Stimulated activated CD4-positive, alpha-beta T cell treated with anti-CD3 and anti-CD28 coated beads, TNF-alpha, amount 100 ng/mL, for 1 hour (primary cell): ENCODE measurements at places on chromosomes 1 and 21.

DNA sequence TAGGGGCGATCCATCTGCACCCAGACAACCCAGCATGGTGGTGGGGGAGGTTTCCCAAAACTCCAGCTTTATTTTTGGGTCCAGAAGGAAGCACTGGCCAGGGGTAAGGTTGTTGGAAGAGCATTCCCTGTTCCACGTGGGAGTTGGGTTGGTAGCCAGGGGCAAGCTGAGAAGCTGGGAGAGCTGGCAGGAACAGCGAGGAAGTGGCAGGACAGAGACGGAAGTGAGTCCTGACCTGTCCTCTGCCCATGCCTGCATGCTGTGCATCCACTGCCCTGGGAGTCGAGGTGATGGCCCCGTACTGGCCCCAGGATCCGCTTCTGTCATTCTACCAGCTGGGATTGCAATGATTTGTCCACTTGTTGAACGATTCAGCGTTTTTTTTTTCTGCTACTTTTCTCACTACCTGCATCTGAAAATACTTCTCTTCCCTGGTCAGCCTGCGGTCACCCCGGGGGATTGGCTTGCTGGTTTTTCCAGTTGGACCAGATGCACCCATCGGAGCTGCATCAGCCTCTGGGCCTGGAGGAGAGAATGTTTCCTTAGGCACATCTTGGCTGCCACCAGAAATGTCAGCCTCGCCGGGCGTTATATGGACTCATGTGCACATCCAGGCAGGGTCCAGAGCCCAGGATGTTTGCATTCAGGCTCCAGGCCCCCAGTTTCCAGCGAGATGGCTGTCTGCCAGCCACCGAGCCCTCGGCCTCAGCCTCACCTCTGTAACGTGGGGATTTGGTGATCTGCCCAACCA is 28.3 kb upstream of the TMPRSS2 start:
- DNase-seq, result no peak

DNA sequence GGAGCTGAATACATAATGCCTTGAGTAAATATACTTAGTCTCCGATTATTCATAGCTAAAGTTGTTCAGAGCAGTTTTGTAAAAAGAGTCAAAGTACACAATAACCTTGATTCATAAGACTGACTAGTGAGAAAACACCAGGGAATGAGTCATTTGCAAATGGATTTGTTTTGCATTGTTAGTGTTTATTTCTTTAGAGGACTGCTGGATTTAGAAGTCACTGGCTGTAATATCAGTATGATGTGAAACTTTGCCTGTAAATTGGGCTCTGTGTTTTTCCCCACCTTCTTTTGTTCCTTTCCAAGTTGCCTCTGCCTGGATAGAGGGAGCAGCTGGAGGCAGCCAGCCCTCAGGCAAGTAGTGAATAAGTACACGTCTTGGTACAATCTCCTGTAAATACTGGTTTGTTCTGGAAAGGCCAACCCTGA is 474.7 kb downstream of the NUF2 start:
- DNase-seq, result no peak

DNA sequence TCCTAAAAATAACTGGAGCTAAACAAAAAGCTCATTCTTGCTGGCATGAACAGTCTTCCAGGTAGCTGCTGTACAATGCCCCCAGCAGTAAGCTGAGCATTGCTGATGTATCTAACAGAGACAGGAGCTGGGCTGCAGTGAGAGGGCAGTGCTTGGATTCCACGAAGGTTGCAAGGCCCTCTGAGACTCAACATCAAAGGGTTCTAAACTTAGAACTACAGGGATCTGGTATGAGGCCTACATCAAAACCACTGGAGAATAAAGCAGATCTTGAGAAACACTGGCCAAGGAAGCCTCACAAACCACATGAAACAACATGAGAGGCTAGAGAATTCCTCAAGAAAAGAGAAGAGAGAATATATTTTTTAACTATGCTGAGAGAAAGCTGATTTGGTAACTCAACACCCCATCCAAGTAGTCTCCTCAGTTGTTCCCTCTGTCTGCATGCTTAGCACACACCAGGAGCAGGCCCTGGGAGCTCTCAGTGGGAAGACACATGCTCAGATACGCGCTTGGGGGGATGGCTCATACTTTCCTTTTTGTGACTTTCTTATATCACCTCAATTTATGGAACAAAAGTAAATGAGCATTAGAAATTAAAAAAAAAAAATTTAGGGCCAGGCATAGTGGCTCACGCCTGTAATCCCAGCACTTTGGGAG is 27.7 kb downstream of the DSTYK start:
- no peak for DNase-seq

DNA sequence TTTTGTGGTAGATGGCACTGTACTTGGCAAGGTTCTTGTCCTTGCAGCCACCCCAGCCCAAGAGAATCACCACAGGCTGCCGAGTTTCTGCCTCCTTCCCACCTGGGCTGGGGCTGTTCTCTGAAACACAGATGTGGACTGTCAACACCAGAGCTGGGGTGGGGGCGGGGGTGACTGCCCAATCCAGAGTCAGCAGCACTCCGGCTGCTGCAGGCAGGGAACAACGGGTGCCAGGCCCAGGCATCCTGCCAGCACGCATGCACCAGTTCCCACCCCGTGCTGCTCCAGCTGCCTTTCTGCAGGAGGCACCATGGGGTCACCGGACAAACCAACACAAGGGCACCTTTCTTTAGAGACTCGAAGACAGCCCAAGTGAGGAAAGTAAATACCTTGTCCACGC is 14.1 kb downstream of the TMEM53 start:
- no peak for DNase-seq

DNA sequence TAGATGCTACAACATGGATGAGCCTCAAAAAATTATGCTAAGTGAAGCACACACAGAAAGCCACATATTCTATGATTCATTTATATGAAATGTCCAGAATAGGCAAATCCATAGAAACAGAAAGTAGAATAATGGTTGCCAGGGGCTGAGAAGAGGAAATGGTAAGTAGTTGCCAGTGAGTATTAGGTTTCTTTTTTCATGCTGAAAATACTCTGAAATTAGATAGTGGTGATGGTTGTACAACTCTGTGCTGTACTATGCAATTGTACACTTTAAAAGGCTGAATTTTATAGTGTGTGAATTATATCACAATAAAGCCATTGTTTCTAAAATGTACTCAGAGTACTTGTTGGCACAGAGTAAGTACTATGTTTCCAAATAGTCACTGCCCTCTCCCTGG is 15.5 kb upstream of the GFI1 start:
- DNase-seq, result no peak

DNA sequence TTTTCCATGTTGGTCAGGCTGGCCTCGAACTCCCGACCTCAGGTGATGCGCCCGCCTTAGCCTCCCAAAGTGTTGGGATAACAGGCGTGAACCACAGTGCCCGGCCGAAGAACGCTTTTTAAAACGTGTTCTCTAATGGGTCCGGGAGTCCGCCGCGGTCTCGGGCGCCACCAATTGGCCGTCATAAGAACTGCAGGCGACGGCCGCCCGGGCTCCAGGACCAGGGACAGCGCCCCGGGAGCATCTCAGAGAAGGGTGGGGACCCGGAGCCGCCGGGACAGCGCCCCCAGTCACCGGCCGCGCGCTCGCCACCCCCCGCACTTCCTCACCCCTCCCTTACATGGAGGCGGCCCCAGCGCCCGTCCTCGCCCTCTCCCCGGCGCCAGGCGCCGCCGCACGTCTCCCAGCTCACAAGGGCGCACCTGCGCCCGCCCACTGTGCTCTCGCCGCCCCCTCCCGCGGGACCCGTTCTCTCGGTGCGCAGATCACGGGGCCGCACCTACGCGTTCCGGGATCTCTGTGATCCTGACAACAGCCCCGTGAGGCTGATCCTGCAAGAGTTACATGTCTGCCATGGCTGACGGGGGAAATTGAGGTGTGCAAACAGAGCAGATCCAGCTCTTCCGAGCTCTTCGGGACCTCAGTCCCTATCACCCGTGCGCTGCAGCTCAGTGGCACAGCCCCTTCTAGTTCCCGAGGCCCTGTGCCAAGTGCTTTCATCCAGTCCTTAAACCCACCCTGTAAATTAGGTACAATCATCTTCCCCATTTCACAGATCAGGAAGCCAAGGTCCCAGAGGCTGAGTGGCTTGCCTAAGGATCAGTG is 9.8 kb downstream of the RAP1GAP start:
- DNase-seq, result peak; percentile 77

- no peak for DNase-seq
Observed at GRCh38 chr1:205983925-205984725, 19.1 kb downstream of the RAB7B start.

DNA sequence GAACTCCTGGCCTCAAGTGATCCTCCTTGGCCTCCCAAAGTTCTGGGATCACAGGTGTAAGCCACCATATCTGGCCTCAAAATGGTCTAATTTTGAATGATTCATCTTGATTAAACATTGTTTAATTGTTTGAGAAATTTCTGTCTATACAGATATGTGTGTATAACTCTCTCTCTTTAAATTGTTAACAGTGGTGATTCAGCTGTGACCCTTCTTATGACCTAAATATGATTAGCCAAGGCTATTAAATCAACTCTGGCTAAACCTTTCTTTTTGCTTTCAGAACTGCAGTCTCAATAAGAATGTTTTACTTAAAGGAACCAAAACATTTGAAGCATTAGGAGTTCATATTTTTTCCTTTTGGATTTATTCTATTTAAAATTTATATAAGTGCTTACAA is 19.2 kb upstream of the B3GALT5 start:
- no peak for DNase-seq
